Posterior vena cava (tissue), 2 donors: ENCODE measurements at places on chromosomes 6 and 20. TPM values are rescaled to one million over a fixed set of nuclear protein-coding genes. Genes with fewer than 3 reads are reported as not detected.
A peak's percentile ranks its signal among the peaks of the same experiment; 100 is the strongest.

DNA sequence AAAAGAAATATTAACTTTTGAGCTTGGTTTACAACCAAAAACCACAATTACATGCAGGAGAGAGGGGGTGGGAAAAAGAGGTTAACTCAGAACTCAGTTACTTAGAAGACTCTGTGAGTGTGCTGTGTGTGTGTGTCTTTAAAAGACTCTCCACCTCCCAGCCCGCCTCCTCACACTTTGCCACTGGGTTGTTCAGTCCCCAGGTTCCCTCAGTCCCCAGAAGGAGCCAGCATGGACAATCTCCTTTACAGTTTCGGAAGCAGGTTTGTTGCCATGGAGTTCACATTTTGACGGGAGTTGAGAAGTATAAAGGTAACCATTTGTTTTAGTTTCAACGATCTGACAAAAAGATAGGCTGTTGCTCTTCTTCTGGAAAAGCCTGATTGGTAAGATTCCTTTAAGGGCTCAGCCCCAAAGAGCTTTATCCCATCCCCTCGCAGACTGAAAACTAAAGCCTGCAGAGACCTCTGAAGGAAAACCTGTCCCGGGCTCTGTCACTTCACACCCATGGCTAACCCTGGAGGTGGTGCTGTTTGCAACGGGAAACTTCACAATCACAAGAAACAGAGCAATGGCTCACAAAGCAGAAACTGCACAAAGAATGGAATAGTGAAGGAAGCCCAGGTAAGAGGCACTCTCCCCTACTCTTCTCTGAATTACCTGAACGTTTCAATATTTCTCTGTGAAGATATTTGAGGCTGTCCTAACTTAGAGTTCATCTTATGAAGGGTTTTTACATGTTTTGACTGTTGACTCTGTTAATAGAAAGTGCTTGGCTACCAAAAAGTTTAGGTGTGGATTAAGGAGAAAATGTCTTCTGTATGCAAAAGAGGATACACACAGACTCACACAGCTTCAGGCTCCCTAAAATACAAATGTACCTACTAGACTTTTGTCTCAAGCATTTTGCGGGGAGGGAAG is at the start of gene SPTLC3:
TSS of gene SPTLC3 (plus strand) at position 212 of the 921 bp plus-strand sequence. CDS start at position 508, 296 bp downstream.
- DNase-seq: peak; percentile 80

- no peak for DNase-seq
Measured at GRCh38 chr6:2753110-2753489, 2.4 kb upstream of the MYLK4 start.

Gene BMP6
- total RNA-seq: 5.7 TPM

Gene MAFB
- 54.0 TPM for total RNA-seq

Gene TTBK1
- 0.09 TPM for total RNA-seq
